Activated CD4-positive, alpha-beta T cell treated with anti-CD3 and anti-CD28 coated beads, Interleukin-2, amount 10 ng/mL, durations not matched to agents 24 days and 14 days (primary cell): ENCODE measurements at places on chromosomes 2 and 18. TPM values are rescaled to one million over a fixed set of nuclear protein-coding genes. Genes with fewer than 3 reads are reported as not detected.
A peak's percentile ranks its signal among the peaks of the same experiment; 100 is the strongest.

DNA sequence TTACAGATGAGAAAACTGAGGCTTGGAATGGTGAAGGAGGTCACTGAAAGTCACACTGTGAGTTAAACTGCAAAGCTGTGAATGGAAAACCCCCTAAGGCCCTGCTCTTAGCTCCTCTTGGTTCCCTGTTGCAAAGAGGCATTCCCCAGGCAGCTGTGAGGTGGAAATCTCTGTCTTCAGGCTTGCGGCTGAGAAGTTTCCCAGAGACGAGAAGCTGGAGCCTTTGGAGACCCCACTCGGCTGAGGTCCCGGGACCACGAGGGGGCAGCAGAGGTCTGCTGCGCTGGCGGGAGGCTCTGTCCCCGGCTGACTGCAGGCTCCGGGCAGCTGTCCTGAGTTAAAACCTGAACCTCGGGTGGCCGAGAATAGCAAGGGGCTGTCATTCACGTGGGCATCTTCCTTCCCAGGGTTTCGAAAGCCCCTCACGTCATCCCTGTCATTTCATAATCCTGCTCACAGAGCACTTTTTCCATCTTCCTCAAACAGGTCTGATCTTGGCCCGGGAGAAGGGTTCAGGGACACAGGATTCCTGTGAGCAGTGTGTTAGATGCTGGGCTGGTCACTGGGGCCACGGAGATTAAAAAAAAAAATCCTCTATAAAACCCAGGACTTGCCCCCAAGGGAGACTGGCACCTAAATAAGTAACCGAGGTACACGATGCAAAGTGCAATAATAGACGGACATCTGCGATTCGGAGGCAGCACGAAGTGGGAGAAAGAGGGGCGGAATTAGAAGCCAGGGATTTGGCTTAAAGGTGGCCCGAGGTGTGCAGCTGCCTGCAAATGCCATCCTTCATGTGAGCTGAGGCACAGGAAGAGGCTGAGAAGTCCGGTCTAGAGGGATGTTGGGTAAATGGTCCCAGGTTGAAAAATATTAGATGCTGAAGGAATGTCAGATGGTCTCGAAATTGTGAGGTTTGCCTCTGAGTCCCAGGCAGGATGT is 24.6 kb upstream of the ATOH8 start:
- peak; percentile 93 for DNase-seq

DNA sequence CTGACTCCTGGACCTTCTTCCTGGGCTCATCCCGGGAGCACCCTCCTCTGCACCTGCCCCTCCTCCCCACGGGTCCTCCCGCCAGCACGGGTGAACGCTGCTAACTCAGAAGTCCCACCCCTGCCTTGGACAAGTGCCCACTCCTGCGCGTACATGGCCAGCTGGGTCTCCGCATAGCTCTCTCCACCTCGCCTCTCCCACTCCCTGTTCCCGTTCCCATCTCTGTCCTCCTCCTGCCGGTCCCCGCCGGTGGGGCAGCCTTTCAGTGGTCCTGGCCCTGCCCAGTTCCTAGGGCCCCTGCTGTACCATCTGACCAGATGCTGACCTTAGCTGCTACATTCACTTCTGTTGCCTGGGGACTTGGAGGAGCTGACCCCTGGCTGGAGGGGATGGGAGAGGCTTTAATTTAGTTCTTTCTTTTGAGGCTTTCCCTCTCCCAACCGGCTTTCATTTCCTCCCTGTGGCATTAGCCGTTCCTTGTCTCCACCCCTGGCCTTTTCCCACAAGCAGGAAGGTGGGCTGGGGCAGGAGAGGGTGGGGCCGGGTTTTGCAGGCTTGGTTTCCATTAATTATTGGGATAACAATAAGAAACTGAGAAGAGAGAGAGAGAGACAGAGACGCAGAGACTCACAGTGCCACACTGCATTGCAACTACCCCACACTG is 136.1 kb downstream of the SH3BP4 start:
- DNase-seq: no peak

DNA sequence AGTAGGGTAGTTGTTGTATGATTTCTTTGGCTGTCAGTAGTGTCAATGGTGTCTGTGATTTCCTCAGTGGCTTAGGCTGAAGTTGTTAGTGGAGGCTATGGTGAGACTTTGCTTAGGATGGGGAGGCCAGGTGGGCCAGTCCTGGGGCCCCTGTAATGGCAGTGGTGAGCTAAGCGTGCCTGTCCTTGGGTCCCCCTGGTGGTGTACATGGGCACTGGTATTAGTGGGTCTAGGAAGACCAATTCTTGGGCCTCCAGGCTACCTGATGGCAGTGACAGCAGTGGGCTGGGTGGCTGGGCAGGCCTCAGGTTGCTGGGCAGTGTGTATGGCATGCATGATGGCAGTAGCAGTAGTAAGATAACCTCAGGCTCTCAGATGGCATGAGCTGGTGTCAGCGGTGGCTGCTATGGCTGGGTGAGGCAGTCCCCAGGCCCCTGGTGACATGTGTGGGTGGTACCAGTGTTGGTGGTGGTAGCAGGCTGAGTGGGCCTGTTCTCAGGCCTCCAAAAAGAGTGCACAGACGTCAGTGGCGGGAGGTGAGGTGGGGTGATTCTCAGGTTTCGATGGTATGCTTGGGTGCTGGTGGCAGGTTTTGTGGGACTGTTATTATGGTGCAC is 103.2 kb downstream of the KLHL14 start:
- DNase-seq: no peak

GRCh38 chr2:121599963-121600651 is 49.2 kb downstream of the CLASP1 start:
- DNase-seq: no peak

GRCh38 chr2:194826241-194826640 is 830.8 kb upstream of the SLC39A10 start:
- no peak for DNase-seq

- DNase-seq: peak; percentile 76
Measured at GRCh38 chr2:225668606-225669266, 269.2 kb downstream of the NYAP2 start.

DNA sequence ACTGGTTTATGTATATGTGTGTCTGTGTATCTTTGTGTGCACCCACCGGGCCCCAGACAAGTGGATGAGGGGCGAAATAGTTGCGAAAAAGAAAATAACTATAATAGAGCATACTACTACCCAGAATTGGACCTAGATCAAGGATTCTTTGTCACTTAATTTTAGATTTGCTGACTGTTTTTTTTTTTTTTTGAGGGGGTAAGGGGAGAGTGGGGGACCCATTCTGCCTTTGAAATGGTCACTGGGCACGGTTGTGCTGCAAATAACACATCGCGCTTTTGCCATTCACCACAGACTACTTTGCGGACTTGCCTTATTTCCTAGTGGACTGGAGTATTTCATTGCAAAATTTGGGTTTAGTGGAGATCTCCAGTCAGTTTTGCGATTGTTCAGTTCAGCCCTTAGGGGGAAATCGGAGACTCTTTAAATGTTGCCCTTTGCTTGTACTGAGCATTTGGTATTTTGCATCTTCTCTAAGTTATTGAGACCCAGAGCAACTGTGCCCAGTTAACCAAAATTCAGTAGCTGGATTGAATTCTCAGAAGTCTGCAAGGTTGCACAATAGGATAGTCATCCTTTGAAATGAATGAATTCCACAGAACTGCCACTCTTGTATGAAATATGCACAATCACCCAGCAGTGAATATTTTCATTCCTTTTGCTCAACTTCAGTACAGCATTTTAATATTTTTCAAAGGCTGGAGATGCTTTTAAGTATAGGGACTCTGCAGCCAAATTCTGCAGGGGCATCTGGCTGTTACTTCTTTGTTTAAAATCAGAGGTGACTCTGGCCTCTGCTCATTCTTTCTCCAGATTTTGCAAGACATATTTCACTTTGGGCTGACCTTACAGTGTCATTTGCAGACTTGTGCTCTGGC is 2.9 kb downstream of the TRIB2 start:
- DNase-seq: no peak

DNA sequence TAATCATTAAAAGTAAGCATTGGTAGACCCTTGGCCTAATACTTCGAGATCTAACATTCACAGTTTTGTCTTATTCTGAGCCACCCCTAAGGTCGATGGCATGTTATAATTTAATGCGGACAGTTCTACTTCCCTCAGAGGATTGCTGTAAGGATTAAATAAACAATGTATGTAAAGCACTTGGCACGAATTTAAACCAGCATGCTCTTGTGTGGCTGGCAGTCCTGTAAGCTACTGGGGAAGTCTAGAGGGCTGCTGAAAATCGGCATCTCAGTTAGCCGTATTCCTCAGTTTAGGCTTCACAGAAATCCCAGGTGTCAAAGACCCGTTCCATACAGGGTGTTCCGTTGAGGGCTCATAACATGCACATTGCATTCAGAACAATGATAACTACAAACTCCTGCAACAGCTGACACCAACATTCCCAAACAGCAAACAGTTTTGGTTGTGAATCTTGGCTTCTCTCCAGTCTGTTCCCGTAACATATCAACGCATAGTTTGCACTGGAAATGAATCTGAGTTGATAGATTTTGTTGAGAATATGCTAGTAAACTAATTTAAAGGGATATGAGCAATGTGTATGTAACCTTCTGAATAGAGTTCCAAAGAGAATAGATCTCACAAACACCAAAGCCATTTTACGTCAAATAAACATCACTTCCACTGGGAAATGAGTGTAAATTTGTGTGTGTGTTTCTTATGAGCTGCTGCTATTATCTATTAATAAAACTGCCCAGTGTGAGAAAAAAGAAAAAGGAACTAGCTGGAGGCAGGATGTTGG is 52.2 kb upstream of the ACKR3 start:
- DNase-seq: no peak

DNA sequence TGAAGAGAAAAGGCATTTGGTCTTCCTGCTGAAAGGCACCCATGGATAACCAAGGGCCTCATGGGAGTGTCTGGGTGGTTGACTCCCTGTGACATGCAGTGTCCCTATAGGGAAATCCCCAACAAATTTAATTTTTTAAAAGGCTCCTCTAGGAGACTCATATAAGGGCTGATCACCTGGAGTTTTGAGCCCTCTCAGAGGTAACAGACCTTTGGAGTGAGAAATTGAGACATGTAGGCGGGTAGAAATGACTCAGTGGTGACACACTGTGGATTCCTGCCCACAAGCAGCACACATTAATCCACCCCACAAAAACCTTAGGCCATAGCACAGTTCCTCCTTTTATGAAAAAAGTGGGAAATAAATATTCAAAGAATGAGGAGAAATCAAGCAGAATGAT is 557.0 kb upstream of the CNTNAP5 start:
- no peak for DNase-seq

DNA sequence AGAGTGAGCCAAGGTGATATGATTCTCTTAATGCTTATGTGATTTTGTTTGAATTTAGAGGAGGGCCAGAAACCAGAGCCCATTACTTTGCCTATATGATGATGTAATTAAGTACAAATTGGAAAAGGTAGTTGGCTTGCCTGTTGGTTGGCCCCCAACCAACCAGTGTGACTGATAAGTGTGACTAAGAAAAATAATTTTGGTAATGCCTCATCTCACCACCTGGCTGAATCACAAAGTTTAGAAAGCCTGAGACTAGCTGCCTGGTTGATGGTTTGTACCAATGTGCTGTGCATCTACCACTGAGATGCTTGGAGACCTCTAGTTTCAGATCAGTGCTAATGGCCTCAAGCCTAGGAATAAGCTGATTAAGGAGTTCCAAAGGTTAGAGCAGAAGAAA is 338.7 kb downstream of the CDH2 start:
- no peak for DNase-seq

DNA sequence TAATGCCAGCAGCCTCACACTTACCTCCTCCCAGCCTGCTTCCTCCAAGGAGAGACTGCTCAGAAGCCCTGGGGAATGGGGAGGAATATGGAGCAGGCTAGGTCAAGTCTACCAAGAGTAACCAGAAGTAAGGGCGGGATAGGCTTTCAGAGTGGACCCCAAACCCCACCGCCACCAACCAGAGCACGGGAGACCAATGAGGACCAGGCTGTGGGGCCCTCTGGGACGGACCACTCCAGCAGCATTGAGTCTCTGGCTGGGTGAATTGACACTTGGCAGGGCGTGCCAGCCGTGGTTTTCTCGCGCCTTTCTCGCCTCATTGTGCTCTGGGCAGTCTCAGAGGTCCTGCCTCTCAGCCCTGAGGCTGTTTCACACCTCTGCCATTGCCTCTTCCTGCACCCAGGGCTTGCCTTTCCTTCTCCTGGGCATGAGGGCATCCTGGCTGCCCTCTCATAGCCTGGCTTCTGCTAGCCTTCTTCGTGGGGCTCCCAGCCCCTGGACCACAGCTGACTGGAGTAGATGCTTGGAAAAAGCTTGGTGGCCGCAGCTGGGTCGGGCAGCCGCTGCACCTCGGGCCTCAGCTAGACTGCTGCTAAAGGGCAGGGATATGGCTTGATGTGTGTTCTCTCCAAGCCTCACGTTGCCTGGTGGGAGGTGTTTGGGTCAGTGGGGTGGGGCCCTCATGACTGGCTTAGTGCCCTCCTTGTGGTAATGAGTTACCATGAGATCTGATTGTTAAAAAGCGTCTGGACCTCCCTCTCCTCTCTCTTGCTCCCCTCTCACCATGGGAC is 40.5 kb upstream of the HS6ST1 start:
- DNase-seq: no peak

DNA sequence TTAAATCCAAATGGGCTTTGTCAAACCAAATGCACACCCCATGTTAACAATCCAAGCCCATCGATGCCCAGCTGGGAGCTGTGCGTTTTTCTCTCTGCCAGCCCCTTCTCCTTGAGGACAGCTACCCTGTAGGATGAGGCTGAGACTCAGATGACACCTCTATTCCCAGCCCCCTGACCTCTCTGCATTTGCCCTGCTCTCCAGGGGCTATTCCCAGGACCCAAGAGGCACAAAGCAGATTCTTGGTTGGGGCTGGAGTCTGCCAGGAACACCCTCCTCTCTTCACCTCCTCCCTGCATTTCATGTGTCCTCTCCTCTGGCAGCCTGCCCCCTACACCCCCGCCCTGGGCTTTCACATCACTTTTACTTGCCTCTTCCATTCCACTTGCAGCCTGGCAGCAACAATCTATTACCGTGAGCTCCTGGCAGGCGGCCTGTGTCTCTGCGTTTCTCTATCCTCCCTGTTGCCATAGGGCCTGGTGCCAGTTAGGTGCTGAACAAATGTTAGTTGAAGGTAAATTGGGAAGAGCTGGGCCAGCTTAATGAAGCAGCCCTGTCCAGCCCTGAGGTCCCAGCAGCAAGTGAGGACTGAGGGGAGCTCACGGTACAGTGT is 51.8 kb downstream of the ADD2 start:
- DNase-seq: no peak

DNA sequence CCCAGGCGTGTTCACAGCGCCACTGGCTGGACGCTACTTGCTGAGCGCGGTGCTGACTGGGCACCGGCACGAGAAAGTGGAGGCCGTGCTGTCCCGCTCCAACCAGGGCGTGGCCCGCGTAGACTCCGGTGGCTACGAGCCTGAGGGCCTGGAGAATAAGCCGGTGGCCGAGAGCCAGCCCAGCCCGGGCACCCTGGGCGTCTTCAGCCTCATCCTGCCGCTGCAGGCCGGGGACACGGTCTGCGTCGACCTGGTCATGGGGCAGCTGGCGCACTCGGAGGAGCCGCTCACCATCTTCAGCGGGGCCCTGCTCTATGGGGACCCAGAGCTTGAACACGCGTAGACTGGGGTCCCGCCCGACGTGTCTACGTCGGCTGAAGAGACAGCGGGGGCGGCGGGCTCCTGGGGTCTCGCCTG is 891 bp upstream of the KHK start:
- DNase-seq: peak; percentile 82

DCDC2C gene
- not detected in 2 replicates for total RNA-seq

IL1A gene
- total RNA-seq: 9.4 and 10.2 TPM in 2 replicates

NCKAP5 gene
- not detected in 2 replicates for total RNA-seq

HOXD12 gene
- not detected in 2 replicates for total RNA-seq

SLC23A3 gene
- 1.8 and 2.3 TPM in 2 replicates for total RNA-seq

SPP2 gene
- total RNA-seq: not detected in 2 replicates
